ENCODE measurements at places on chromosomes 4 and X.

DNA sequence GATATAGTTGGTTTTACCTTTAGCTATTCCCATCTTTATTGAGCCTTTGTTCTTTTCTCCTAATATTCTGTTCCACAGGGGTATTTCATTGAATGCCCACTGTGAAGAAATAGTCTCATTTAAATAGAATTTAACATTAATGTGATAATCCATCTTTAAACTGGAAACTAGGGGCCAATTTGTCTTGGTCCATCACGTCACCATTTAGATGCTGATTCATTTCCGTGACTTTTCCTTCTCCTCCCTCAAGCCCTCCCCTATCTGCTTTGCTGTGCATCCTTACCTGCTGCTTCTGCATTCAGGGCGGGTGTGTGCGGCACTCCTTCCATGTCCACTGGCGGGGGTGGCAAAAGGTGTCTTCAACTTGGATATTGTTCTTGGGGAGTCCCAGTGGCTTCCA, 241.1 kb downstream of the FBXW7 start:
- DNase-seq = no peak

- peak; percentile 46 for DNase-seq
Measured at GRCh38 chr4:156771171-156771837, 200.3 kb downstream of the PDGFC start.

- DNase-seq = no peak
Measured at GRCh38 chrX:154029439-154029838, 9.7 kb upstream of the IRAK1 start.

DNA sequence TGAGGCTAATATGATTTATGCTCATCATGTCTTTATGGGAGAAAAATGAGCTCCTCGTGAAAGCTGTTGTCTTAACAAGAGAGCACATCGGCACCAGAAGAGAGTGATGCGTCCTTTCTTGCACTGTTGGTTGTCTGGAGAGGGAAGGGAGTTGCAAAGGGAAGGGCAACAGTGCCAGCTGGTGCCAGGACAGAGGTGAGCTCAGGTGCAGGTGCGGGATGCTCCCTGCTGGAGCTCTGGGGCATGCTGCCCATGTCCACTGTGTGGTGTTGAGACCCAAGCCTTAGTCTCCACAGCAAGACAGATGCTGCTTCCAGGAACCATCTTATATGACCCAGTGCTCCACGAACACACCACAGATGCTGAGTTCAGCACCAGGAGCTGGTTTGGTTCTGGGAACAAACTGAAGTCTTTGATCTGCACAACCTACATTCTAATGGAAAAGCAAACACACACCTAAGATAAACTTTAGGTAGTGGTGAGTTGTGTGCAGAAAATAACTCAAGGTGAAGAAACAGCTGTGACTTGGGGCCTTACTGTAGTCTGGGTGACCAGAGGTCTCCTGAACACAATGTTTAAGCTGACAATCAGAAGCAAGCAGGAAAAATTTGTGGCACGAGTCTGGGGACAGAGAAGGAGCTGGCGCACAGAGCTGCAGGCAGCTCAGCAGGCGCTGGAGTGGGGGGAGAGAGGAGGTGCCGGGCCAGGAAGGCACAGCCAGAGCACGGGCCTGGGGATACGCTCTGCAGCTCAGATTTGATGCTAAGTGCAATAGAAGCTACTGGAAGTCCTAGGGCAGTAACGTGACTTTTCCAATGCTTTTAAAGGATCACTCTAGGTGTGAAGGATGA, 73.2 kb downstream of the HAUS3 start:
- no peak for DNase-seq

DNA sequence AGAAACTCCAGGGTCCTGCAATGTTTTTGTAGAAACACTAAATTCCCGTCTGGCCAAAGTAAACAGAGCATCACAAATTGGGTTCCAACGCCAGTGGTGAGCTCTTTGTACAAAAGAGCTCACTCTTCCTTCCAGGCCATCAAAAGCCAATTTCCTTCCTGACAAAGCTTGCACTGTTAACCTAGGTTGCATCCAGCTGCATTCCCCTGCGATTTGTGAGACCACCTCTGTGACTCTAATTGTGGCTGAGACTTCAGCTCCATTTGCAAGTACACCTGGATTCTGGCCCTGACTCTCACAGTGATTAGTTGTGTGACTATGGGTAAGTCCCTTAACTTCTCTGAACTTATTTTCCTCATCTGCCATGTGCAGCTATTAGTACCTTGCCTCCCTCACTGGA, 212.5 kb upstream of the CXorf66 start:
- no peak for DNase-seq

DNA sequence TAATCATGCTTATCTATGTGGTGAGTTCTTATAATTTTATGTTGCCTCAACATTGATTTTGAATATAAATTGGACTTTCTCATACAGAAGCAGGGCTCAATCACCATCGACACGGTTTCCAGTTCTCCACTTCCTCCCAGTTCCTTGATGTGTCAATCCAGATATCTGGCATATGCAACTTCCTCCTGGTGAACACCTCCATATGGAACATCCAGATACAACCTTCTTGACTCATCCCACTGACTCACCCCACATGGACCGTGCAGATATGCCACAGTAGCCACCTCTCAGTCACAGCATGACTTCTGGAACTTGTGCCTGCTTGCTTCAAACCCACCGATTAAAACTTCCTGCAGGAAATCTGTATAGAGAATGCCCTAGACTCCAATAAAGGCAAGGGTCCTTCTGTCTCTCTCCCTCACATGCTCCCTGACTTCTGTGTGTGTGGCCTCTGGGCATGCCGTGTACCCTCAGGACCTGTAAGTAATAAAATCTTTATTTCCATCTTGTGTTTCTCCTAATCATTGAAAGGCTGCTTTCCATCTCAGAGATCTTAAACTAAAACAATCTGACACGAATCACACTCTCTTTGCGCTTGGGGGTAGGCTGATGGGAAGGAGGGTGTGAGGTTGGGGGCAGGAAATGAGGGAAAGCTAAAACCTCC, 67.0 kb downstream of the HTRA3 start:
- DNase-seq = no peak

DNA sequence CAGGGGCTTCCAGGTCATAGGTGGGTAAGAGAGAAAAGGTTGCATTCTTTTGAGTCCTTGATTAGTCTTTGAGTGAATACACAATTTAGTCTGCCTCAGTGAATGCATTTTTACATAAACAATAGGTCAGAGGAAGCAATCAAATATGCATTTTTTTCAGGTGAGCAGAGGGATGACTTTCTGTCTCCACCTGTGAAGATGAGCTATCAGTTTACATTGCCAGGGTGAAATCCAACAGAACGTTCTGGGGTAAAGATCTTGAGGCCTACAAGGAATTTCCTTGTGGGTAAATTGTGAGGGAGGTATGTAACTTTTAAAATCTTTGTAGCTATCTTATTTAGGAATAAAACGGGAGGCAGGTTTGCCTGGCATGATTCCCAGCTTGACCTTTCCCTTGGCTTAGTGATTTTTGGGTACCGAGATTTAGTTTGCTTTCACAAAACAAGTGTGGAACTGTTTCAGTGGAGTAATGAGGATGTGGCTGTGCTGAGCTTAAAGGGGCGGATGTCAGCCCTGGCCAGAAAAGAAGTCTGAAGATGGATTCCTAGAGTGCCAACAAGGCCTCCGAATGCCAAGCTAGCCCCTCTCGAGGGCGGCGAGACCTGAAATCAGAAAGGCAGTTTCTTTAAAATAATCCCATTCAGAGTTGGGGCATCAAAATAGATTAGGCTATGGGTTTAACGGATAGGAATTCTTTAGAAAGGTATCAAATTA, 29.5 kb downstream of the TMEM131L start:
- DNase-seq = no peak

DNA sequence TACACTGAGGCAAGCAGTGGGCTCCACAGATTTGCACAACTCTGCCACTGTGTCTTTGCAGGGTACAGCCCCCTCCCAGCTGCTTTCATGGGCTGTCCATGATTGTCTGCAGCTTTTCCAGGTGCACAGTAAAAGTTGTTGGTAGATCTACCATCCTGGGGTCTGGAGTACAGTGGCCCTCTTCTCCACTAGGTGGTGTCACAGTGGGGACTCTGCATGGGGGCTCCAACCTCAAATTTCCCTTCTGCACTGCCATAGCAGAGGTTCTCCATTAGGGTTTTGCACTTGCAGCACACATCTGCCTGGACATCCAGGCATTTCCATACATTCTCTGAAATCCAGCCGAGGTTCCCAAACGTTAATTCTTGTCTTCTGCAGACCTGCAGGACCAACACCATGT, 1002.3 kb downstream of the FAM133A start:
- no peak for DNase-seq

- no peak for DNase-seq
Measured at GRCh38 chrX:154044091-154044490, 24.4 kb upstream of the IRAK1 start.

GRCh38 chrX:46737462-46737861, 21.5 kb downstream of the SLC9A7 start:
- no peak for DNase-seq

- DNase-seq = no peak
Measured at GRCh38 chr4:94304365-94304971, 38.2 kb downstream of the HPGDS start.

- DNase-seq = no peak
Measured at GRCh38 chr4:38676986-38677385, 13.0 kb downstream of the KLF3 start.

DNA sequence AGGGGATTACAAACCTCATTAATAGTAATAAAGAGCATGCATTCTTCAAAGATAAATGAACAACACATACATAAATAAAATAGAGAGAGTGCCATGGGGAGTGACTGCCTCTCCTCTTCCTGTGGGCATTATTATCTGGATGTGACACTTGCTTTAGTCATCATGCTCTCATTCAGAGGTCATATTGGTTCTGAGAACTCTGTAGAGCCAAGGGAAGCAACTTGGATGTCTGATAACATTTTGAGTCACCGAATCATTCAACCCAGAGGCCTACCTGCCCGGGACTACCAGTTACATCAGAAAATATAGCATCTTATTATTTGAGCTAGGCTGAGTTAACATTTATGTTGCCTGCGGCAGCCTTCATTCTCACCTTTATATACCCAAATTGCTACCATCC, 489.5 kb downstream of the STIM2 start:
- DNase-seq = no peak

DNA sequence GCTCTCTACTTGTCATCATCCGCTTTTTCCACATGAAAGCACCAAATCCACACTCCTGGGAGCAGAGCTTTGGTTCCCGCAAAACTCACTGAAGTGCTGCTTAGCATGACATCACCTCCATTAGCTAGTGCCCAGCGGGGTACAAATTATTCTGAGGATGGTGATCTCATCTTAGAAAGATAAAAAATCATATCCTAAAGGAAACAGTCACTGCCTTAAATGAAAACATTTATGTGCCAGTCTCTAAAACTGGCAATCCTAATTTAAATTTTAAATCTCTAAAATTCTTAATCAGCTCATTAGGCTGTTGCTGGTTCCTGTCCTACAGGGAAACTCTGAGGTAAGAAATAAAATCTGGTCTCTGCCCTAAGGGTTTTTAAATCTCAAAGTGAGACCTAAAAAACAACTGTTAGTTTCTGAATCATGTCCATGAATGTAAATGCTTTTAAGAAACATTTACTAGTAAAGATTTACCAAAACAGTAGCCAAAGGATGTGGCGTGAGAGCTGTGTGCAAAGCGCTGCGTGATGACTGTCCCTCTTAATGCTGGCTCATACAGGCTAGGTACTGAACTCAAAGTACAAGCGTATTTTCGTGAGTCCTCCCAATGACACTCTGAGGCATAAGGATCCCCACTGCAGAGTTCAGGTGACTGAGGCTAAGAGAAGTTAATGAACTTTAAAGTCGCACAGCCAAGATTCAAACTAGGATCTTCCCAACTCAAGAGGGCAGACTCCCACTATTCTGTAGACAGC, 4.5 kb downstream of the CASP3 start:
- no peak for DNase-seq

DNA sequence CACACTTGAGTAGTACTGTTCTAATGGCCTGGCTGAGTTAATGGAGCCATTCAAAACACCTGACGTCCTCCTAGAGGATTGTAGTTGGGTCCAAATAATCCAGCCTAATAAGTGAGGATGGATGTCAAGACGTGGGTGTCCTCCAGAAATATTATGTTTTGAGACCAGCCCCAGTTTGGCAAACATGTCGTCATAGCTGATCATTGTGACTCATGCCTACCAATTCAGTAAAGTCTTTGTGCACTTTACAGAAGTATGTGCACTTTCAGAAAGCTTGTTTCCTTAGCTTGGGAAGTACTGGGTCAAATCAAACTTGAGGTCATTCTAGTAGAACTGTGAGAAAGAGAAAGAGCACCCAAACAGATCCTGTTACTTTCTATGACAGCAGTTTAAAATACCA, 37.6 kb upstream of the GLRA2 start:
- DNase-seq = no peak

- peak; percentile 8 for DNase-seq
Measured at GRCh38 chrX:54043056-54043455, 1.2 kb downstream of the PHF8 start.

DNA sequence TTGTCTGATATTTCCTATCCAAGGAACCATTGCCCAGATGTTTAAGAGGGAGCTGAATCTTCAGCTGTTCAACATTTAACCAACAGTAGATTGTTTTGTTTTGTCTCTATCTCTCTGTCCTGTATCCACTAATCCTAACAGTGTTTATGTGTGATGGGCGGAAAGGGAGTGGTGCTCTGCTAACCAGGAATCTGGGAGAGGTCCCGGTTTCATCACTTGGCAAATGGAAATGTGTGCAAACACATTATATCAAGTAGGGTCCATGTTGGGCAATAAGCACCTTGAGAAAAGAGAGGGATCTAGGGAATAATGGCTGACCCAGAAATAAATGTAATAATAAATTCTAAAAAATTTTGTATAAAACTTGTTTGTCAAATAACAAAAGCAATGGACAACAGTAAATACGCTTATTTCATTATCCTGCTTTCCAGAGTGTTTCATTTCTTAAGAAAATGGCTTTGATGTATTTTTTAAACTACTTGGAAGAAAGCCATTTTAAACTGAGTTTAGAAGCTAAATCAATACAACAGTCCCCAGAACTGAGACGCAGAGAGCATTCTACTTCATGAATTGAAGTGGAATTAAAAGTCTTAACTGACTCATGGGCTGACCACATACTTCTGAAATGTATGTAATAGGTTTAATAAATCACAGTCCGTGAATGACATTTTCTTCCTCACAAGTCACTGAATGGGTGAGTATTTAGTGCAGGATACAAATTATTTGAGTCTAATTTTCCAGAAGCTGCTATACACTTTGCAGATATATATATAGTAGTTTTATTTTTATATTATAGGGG, 55.8 kb downstream of the EMCN start:
- no peak for DNase-seq

GRCh38 chr4:37023504-37023903, 221.0 kb upstream of the NWD2 start:
- DNase-seq = no peak

DNA sequence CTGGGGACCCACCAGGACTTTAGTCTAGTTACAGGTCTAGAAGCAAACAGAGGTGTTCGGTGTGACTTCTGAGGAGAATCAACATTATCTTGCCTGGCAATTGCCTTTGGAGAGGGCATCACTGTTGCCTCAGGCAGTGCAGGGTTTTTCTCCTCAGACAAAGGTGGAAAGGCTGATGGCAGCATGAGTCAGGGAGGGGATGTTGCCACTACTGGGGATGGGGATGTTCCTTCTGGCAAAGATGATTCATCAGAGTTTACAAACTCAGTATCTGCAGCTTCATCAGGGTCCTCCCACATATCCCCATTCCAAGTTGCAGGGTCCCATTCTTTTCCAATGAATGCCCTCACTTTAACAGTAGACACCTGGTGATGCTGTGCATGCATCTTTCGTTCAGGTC, 91.3 kb upstream of the GALNTL6 start:
- DNase-seq = no peak

GRCh38 chr4:182600093-182600492, 317.1 kb downstream of the DCTD start:
- DNase-seq = no peak

- no peak for DNase-seq
Measured at GRCh38 chrX:150185766-150186165, 177.4 kb upstream of the MAMLD1 start.

- DNase-seq = peak; percentile 55
Measured at GRCh38 chr4:184156163-184156920, 61.3 kb downstream of the ENPP6 start.
